Kidney (tissue), 22 donors: ENCODE measurements at places on chromosomes 11 and 22. TPM values are rescaled to one million over a fixed set of nuclear protein-coding genes. Genes with fewer than 3 reads are reported as not detected.

Gene FAM111B
- 2.2 TPM for total RNA-seq

Gene KIAA0930
- total RNA-seq = 55.4 TPM

Gene LARGE2
- total RNA-seq = 13.1 TPM

Gene SYT8
- total RNA-seq = 1.7 TPM

DNA sequence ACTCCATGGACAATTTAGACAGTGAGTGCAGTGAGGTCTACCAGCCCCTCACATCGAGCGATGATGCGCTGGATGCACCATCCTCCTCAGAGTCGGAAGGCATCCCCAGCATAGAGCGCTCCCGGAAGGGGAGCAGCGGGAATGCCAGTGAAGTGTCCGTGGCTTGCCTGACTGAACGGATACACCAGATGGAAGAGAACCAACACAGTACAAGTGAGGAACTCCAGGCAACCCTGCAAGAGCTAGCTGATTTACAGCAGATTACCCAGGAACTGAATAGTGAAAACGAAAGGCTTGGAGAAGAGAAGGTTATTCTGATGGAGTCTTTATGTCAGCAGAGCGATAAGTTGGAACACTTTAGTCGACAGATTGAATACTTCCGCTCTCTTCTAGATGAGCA, 51.4 kb downstream of the SPECC1L start:
- H3K4me1 ChIP-seq = peaks cover 2% of the 10 kb centered on the region
- H3K27me3 ChIP-seq = no peaks in the 10 kb centered on the region
- no peak for DNase-seq
- no peak overlapping the region for H3K27ac ChIP-seq
- H3K36me3 ChIP-seq = peaks cover 20% of the 10 kb centered on the region
- H3K4me3 ChIP-seq = no peak overlapping the region

- DNase-seq = no peak
- no peaks in the 10 kb centered on the region for H3K36me3 ChIP-seq
- no peak overlapping the region for H3K27ac ChIP-seq
- no peak overlapping the region for H3K4me3 ChIP-seq
- no peaks in the 10 kb centered on the region for H3K4me1 ChIP-seq
Observed at GRCh38 chr11:44851496-44851895, 99.2 kb downstream of the TP53I11 start.

DNA sequence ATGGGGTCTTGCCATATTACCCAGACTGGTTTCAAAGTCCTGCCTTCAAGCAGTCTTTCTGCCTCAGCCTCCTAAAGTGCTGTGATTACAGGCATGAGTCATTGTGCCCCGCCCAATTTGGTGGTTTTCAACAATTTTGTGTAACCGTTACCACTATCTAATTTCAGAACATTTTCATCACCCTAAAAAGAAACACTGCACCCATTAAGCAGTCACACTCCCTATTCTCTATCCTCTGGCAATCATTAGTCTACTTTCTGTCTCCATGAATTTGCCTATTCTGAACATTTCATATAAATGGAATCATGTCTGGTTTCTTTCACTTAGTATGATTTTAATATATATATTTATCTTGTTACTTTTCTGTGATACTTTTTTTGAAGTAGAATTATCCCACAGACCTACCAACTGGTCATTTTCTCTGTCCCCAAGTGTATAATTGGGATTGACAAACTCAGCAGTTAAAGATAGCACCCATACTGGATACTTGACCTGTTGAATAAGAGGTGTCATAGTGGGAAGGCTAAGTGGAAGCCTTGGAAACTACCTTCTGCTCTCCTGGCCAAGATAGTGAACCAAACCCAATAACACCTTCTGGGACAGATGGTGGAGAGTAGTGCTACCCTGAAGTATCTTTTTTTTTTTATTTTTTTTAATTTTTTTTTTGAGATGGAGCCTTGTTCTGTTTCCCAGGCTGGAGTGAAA, 64.8 kb downstream of the STIM1 start:
- H3K4me1 ChIP-seq = no peaks in the 10 kb centered on the region
- no peaks in the 10 kb centered on the region for H3K27me3 ChIP-seq
- no peak for DNase-seq
- H3K36me3 ChIP-seq = no peaks in the 10 kb centered on the region

- H3K36me3 ChIP-seq = no peaks in the 10 kb centered on the region
- H3K27me3 ChIP-seq = no peaks in the 10 kb centered on the region
- no peak overlapping the region for H3K4me3 ChIP-seq
- H3K4me1 ChIP-seq = no peaks in the 10 kb centered on the region
- H3K27ac ChIP-seq = no peak overlapping the region
Observed at GRCh38 chr11:58433638-58434203, 5.8 kb upstream of the OR5B2 start.

GRCh38 chr22:21800552-21801303, 65.1 kb upstream of the YPEL1 start:
- no peaks in the 10 kb centered on the region for H3K27me3 ChIP-seq
- DNase-seq = no peak
- peaks cover 2% of the 10 kb centered on the region for H3K4me1 ChIP-seq
- peaks cover 13% of the 10 kb centered on the region for H3K36me3 ChIP-seq
- H3K27ac ChIP-seq = no peak overlapping the region

DNA sequence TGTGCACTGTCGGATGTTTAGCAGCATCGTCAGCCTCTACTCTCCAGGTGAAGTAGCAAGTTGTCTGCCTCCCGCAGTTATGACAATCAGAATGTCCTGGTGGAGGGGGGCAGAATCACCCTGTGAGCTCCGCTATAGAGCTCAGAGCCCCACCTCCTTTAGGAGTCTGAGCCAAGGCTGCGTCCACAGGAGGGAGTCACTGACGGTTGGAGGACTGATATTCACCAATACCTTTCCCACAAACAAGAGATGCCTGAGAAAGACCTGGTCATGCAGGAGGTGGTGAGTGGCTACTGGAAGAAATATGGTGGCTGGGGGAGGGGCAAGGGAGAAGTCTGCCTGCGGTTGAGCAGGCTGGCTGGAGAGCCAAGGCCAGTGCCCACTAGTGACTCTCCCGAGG, 41.7 kb upstream of the ADA2 start:
- peaks cover 9% of the 10 kb centered on the region for H3K4me1 ChIP-seq
- peak overlapping the region; percentile 25 for H3K27ac ChIP-seq
- DNase-seq = no peak
- H3K27me3 ChIP-seq = no peaks in the 10 kb centered on the region
- H3K36me3 ChIP-seq = no peaks in the 10 kb centered on the region
- H3K4me3 ChIP-seq = no peak overlapping the region

DNA sequence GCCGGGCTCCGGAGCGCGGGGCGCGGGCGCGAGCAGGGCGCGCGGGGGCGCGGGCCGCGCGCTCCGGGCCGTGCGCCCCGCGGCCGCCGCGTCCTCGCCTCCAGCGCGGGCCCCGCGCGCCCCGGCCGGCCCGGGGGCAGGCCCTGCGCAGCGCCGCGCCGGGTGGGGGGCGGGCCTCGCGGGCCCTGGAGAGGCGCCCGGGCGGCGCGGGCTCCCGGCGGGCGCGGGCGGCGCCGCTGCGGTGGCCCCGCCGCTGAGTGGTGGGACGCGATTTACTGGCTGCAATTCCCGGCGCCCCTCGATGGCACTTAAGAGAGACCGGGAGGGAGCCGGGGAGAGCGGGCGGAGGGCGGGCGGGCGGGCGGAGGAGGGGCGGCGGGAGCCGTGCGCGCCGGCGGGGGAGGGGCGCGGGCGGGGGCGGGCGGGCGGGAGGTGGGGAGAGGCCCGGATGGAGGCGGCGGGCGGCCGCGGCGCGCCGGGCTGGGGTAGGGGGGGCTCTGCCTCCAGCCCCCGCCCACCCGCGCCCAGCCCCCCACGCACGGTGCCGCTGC, 73.2 kb upstream of the TCF20 start:
- DNase-seq = peak; percentile 46
- no peak overlapping the region for H3K27ac ChIP-seq
- H3K4me3 ChIP-seq = no peak overlapping the region
- H3K36me3 ChIP-seq = no peaks in the 10 kb centered on the region
- H3K4me1 ChIP-seq = no peaks in the 10 kb centered on the region

DNA sequence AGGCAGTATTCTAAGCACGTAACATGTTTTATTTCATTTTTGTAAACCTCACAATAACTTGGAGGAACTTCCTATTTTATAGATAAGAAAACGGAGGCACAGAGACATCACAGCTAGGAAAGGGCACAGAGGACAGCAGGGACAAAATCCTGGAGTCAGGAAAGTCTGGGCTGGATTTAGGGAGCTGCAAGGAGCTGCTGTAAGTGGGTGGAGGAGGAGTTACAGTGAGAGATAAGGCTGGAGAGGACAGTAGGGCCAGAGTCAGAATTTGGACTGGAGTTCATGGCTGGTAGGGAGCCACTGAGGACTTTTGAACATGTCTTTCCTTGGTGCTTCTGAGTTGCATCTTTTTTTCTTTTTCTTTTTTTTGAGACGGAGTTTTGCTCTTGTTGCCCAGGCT, 32.2 kb upstream of the PTPRJ start:
- no peaks in the 10 kb centered on the region for H3K27me3 ChIP-seq
- H3K27ac ChIP-seq = no peak overlapping the region
- peaks cover 9% of the 10 kb centered on the region for H3K4me1 ChIP-seq
- no peaks in the 10 kb centered on the region for H3K36me3 ChIP-seq
